T-helper 17 cell (primary cell): ENCODE measurements at places on chromosomes 4 and X. TPM values are rescaled to one million over a fixed set of nuclear protein-coding genes. Genes with fewer than 3 reads are reported as not detected.

GRCh38 chr4:98710831-98711230 is 52.4 kb upstream of the TSPAN5 start:
- no peak for DNase-seq

DNA sequence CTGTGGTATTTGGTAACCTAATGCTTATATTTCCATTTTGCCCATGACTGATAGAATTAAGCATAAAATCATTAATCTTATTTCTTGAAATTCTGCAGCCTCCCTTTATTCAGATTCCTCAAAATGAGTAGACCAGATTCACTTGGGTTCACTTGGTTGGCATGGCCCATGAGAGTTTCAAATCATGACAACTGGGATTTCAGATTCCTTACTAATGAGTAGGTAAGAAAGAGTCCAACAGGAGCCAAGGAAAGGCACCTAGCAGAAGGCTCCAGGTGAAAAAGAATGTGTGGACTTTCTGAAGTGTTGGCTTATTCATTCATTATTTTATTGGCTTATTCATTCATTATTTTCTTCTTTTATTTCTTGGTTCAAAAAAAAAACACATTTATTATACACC is 27.2 kb upstream of the GATB start:
- no peak for DNase-seq

- DNase-seq = no peak
Measured at GRCh38 chr4:52201715-52202114, 150.6 kb downstream of the SPATA18 start.

DNA sequence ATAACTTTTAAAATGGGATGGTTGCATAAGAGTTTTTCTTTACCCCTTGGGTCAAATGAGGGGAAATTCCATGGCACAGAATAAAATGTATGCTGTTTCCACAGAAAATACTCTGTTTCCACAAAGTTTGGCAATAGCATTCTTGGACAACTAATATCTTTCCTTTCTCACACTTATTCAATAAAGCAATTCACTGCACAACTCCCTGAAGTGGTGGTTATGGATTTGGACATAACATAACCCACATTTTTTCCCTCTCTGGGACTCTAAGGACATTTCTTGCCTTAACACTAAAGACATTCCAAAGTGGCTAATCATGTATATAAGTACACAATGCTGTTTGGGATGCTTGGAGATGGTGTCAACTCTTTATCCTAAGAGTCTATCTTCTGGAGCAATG is 51.7 kb upstream of the GPM6B start:
- no peak for DNase-seq

DNA sequence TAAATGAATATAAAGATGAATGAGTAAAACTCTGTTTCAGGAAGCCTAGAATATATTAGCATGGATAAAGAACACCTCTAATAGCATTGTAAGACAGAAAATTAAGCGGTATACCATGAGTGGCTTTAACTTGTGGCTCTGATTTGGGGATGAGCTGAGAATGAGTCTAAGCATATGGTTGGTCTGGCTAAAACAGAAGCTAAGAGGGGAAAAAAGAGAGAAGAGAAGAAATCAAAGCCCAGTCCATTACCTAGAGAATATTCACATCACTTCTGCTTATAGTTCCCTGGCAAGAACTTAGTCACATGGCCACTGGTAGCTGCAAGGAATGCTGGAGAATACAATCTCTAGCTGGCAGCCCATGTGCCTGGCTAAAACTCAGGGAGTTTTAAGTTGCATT is 414.5 kb downstream of the PRDM5 start:
- no peak for DNase-seq

- no peak for DNase-seq
Measured at GRCh38 chrX:24080704-24081103, 25.9 kb downstream of the EIF2S3 start.

DNA sequence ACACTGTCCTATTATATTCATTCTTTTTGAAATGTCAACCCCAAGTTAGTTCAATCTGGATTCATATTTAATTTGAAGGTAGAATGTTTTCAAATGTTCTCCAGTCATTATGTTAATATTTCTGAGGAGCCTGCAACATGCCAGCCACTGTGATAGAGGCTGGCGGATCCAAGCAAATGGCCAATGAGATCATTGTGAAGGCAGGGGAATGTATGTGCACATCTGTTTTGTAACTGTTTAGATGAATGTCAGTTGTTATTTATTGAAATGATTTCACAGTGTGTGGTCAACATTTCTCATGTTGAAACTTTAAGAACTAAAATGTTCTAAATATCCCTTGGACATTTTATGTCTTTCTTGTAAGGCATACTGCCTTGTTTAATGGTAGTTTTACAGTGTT is 1.6 kb downstream of the CXCL1 start:
- DNase-seq = no peak

- DNase-seq = no peak
Measured at GRCh38 chrX:151985531-151985930, 11.1 kb upstream of the GABRE start.

DNA sequence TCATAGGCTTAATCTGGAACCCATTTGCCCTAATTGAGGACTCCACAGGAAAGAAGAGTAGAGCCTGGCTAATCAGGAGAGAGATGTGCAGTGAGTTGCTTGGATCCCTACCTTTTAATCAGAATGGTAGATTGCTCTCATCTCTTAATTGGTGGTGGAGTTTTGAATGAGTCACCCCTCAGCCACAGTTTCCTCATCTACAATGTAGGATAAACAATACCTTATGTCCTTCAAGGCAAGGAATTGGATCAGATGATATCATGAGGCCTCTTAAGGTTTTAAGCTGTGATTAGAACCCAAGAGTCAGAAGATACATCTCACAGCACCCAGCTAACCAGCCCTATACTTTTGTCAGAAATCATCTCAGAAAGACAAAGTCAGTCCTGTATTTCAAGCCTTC is 39.1 kb downstream of the PDGFRA start:
- no peak for DNase-seq

GRCh38 chr4:108210989-108211835 is 42.5 kb upstream of the LEF1 start:
- DNase-seq = no peak

The FAM9C gene
- total RNA-seq = not detected

The PPP4R3C gene
- not detected for total RNA-seq

- no peak for DNase-seq
Measured at GRCh38 chr4:153245775-153246174, 41.5 kb downstream of the TRIM2 start.

DNA sequence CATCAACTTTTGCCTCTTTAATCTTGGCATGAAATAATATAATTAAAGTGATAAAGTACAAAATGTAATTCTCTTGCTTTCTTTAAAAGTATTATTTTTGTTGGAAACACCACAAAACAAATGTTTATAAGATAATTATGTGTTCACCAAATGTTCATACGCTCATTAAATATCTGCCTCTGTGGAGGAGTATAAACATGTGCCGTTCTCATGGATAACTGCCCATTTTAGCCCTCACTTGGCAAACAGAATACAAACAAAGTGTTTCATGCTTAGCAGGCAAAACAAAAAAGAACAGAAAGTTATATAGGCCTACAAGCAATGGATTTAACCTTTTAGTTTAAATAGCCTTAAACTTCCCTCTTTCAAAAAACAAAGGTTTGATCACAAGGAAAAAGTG is 800.5 kb upstream of the DIAPH2 start:
- DNase-seq = no peak

The GEMIN8 gene
- 16.8 TPM for total RNA-seq

The VSIG1 gene
- total RNA-seq = 20.9 TPM

The MAEA gene
- total RNA-seq = 75.8 TPM
